HTR-8/SVneo (cell line): ENCODE measurements at places on chromosomes 16 and 17.

- DNase-seq: peak; percentile 23
These were observed 61.4 kb downstream of the ZNF18 start for GRCh38 chr17:11935734-11936406.

DNA sequence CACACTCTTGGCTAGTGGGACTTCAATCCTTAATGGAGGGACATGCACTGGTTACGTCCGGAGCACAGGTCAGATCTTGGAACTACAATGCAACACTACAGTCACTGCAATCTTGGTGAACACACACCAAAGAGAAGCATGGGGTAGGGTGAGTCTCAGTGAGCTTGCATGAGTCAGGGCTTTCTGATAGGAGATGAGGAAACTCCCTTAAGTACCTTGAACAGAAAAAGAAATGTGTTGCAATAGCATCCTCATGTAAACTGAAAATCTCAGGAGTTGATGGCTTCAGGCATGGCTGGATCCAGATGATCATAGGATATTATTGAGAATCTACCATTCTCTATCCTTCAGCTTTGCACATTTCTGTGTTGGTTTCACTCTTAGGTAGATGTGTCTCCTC lies 54.1 kb downstream of the CES1 start:
- DNase-seq: no peak

DNA sequence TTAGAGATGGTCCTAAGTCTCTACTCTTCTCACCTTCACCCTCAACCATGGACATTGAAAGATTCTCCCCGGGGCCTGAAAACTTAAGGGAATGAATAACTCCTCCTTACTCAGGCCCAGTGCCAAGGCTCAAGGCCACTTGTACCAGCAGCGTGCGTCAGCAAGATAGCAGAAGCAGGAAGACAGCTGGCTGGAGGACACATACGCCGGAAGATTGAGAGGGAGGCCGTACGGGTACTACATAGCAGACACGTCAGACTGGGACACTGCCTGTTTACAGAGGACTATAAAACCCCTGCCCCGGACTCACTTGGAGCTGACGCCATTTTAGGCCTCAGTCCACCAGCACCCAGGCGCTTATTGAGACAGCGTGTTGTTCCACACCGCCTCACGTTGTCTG lies 75.8 kb upstream of the MED13 start:
- DNase-seq: no peak

GRCh38 chr16:57089406-57089805 lies 3.0 kb upstream of the CPNE2 start:
- DNase-seq: no peak

GRCh38 chr16:1572673-1573072 lies 39.2 kb downstream of the IFT140 start:
- no peak for DNase-seq

DNA sequence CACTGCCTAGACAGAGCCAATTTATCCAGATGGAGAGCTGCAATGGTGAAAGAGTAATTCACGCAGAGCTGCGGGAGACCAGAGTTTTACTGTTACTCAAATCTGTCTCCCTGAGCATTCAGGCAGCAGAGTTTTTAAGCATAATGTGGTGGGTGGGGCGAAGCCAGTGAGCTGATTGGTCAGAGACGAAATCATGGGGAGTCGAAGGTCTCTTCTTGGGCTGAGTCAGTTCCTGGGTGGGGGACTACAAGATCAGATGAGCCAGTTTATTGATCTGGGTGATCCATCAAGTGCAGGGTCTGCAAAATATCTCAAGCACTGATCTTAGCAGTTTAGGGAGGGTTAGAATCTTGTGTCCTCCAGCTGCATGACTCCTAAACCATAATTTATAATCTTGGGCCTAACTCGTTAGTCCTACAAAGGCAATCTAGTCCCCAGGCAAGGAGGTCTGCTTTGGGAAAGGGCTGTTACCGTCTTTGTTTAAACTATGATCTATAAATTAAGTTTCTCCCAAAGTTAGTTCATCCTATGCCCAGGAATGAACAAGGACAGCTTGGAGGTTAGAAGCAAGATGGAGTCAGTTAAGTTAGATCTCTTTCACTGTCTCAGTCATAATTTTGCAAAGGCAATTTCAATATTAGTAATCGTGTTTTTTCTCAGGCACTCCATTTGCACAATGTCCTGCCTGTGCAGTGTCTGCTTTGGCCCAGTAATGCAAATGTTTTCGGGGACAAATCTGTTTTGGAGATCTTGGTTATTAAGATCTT lies 27.0 kb downstream of the PIGL start:
- no peak for DNase-seq

DNA sequence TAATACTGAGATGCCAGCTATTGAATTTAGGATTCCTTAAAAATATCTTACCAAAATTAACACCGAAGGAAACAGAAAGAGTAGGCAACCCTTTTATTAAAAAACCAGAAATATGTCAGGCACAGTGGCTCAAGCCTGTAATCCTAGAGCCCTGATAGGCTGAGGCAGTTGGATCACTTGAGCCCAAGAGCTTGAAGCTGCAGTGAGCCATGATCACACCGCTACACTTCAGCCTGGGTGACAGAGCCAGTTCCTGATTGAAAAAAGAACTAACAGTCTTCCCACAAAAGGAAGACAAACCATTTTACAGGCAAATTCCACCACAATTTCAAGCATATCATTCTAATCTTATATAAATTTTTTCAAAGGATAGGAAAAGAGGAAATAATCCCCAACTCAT lies 15.6 kb downstream of the SLFN12 start:
- DNase-seq: no peak

DNA sequence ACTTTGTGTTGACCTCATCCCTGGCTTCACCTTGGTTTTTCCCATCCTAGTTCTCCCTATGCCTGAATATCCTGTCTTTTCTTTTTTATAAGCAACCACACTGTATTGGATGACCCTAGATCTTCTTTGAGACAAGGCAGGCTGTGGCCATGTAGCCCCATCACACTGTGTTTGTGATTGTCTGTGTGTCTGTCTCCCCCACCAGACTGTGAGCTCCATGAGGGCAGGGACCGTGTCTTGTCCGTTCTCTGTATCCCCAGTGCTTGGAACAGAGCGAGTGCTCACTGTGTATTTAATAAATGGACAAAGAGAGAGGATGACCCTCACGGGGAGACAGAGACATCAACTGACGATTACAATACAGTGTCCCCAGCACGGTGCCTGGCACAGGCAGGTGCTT lies 7.1 kb downstream of the SLC25A39 start:
- DNase-seq: no peak

- DNase-seq: no peak
These were observed 5.3 kb upstream of the NUDT16L1 start for GRCh38 chr16:4687946-4688673.

DNA sequence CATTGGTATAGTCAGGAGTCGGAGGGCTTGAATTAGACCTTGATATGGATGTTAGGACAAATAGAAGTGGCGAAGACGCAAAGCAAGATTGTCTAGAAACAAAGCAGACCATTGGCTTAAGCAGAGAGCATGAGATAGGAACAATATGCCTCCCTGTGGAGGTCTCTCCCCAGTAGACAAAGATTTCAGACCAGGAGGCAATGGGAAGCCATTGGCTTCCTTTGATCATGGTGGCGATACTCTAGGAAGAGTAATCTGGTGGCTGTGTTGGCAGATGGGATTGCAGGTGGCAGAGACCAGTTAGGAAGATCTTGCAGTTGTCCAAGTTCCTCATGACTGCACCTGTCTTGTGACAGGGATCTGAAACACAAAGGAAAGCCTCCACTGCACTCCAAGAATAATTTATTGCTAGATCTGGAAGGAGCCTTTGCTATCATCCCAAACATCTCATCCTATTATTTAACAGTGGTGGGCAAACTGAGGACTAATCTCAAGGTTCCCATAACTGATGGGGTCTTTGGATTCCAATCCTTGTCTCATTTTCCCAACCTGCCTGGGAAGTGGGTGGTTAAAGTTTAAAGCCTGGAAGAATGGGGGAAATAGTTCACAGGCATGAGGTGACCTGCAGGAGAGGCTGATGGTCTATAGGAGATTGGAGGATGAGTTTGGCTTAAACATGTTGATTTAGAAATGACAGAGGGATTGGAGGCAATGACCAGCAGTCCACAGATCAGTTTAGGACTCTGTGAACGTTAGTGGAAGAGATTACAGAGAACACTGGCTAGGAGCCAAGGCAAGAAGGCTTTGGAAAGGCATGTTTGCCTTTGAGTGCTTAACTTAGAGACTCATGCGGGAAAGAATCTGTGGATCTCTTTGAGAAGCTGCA lies 37.0 kb downstream of the HLF start:
- DNase-seq: no peak

GRCh38 chr17:31308372-31309334 lies 5.2 kb downstream of the EVI2B start:
- no peak for DNase-seq

- DNase-seq: no peak
These were observed 9.1 kb upstream of the CD300E start for GRCh38 chr17:74632617-74633016.

DNA sequence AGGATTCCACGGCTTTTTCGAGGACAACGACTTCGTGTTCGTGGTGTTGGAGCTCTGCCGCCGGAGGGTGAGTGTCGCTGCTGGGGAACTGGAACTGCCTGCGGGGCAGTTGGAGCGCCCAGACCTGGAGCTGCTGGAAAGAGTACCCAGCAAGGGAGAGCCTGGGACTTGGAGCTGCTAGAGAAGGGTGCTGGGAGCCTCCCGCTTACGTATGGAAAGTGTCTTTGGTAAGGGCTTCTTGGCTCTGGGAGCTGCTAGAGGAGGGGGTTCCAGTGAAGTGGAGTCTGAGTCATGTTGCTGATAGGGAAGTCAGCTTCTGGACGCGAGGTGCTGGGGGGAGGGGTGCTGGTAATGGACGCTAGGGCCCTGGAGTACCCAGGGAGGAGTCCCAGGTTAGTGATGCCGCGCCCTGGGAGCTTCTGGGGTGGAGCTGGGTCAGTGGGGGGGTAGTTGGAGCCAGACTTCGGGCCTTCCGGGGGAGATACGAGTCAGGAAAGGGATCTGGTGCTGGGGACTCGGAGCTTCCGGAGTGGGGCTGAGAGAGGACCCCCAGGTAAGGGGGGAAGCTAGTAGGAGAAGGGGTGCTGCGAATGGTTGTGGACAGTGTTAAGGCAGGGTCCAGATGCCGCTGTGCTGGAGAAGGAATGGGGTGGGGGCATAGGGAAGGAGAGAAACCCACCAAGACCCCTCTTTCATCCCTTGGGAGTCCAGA lies 741 bp downstream of the PLK1 start:
- peak; percentile 50 for DNase-seq

GRCh38 chr16:23282568-23282967 lies 19.5 kb upstream of the SCNN1B start:
- no peak for DNase-seq

GRCh38 chr16:30372038-30372712 lies 1.9 kb upstream of the TBC1D10B start:
- no peak for DNase-seq

- DNase-seq: no peak
These were observed 91.7 kb downstream of the PCTP start for GRCh38 chr17:55842405-55843158.

DNA sequence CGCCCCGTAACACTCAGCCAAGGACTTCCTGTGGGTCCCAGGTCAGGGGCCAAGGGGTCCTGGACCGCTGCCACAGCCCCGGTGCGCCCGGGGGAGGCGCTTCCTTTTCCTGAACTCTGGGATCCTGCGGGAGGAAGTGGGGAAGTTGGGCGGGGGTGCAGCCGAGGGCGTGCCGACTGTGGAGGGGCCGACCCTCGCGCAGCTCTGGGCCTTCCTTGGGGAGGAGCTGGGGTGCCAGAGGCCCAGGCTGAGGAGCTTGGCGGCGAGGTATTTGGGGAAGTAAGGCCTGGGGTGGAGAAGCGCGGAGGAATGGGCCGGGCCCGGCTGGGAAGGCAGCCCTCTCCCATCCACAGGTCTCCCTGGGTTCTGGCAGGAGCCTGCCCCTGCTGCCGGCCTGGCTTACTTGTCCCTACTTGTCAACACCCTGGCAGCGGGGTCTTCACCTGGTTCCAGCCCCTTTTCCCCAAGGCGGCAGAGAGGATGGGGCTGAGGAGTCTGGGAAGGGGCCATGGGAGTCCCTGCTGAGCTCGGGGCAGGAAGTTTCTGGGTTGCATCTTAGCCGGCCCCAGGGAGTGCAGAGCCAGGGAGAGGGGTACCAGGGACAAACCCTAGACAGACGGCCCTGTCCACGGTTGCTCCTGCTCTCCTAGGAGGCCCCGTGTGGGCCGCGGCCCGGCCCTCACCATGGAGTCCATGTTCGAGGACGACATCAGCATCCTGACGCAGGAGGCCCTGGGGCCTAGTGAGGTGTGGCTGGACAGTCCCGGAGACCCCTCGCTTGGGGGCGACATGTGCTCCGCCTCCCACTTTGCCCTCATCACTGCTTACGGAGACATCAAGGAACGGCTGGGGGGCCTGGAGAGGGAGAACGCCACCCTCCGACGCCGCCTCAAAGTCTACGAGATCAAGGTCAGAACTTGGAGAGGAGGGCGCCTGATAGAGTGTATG lies 1.7 kb downstream of the TBKBP1 start:
- no peak for DNase-seq

GRCh38 chr16:35506018-35506897 lies 2046.8 kb downstream of the TP53TG3F start:
- DNase-seq: no peak

DNA sequence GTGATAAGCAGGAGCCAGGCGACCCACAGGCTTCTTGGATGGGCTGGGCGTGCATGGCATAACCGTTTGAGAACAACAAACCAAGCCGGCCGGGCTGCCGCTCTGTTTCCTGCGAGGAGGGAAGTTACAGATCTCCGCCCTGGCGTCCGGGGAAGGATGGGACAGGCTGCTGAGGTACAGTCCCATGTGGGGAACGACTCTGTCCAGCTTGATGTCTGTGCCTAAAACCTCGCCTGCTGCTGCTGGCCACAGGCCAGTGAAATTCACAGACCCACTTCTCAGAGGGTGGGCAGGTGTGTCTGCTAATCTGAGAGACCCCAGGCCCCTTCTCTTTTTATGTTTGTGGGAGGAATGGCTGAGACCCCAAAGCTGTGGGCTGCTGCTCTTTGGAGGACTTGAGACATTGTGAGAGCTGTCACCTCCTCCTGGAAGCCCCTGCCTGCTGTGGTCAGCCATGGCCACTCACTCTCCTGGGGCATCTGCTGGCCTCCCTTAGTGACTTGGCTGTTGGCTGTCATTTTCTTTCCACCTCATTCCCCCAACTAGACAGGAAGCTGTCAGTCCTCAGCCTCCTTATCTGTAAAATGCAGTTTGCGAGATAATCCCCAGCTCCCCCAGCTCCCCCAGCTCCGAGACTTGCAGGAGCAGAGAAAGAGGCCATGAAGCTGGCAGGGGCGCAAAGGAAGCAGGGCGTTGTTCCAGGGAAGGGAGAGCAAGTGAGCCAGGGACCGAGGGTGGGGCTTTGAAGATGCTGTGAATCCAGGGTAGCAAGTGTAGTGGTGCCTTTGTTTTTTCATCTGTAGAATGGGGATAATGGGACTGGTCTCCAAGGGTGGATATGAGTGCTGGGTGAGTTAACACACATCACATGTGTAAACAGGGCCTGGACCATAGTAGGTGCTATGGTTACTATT lies 51.0 kb downstream of the CMIP start:
- DNase-seq: no peak

- DNase-seq: no peak
These were observed 70.3 kb downstream of the PMP22 start for GRCh38 chr17:15194859-15195277.

GRCh38 chr17:50559674-50560184 lies 786 bp upstream of the CACNA1G start:
- DNase-seq: peak; percentile 65

GRCh38 chr16:64391063-64391600 lies 730.7 kb downstream of the CDH11 start:
- no peak for DNase-seq
